ENCODE measurements at places on chromosomes 7 and 10. TPM values are rescaled to one million over a fixed set of nuclear protein-coding genes. Genes with fewer than 3 reads are reported as not detected.

Gene PIK3AP1
- 3.1 TPM for total RNA-seq

DNA sequence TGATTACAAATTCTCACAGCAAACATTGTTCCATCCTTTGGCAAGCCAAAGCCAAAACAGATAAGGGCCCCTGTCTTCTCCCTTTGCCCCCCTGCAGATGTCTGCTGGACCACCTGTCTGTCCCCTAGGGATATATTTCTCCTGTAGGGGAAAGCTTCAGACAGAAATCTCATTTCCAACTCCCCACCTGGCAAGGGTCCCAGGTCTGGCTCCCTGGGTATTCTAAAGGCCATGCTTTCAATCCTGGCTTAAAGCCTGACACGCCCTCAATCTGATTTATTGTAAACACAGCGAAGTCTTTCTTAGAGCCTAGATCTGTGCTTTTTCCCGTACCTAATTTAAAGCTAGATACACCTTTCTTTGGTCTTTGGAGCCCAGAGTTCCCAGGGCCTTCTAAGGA lies 66.1 kb downstream of the KCNMA1 start:
- no peak for DNase-seq

DNA sequence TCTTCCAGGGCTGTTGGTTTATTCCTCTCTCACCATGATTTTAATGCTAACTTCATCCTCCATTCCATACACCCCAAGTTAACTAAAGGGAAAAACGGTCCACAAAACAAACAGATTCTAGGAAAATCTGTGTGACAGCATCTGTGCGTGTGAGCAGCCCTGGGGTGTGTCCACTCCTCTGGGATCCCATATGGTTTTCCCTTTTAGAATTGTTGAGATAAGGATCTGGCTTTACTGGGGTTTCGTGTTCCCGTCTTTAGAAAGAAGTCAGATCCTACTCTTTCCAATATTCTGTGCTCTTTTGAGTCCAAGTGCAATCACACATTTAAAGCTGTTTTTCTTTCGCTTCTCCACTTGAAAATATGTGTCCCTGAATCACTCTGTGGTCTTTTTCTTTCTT lies 257.1 kb downstream of the KLF6 start:
- DNase-seq, result no peak

GRCh38 chr7:126803060-126803665 lies 449.6 kb downstream of the GRM8 start:
- no peak for DNase-seq

Gene HIPK2
- 45.0 TPM for total RNA-seq

DNA sequence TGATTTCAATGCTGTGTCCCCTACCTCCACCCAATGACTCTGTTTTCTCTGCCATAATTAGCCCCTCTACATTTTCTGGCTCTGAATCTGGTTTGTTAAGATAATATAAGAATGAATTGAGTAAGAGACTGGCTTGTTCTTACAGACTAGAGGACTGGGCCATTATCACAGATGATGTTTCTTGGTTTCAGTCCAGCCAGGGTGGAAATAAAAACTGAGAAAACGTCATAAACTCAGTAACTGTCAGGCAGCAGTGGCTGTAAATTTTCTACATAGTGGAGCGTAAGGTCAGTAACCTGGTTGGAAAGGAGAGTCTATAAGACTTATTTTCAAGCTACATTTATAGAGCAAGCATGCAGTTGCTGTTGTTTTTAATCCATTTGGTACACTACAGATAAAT lies 485.4 kb downstream of the HTR7 start:
- no peak for DNase-seq

DNA sequence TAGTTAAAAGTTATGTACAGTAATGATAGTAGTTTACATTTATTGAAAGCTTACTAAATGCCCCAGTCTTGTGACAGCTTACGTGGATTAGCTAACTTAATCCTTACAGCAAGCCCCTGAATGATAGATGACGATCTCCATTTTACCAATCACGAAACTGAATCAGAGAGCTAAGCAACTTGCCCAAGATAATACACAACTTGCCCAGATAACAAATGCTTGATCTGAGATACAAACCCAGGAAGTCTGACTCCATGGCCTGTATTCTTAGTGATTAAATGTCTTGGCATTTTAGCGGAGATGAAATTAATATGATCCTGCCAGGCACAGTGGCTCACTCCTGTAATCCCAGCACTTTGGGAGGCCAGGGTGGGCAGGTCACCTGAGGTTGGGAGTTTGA lies 46.9 kb upstream of the FMC1 start:
- no peak for DNase-seq

GRCh38 chr10:43287056-43288007 lies 20.5 kb upstream of the RASGEF1A start:
- no peak for DNase-seq

DNA sequence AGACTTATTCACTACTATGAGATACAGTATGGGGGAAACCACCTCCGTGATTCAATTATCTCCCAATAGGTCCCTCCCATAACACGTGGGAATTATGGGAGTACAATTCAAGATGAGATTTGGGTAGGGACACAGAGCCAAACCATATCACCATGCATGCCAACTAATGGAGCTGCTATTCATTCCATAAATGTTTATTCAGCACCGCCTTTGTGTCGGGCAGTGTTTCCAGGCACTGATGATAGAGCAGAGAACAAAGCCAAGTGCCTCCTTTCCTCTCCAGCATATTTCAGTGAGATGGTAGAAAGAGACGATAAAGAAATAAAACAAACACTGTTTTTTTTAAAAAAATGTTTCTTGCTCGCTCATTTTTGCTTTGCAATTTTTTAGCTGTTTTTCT lies 295.9 kb upstream of the FOXK1 start:
- no peak for DNase-seq

- no peak for DNase-seq
Observed at GRCh38 chr10:6786579-6787031, 206.5 kb upstream of the PRKCQ start.

Gene GPR141
- total RNA-seq, result not detected

DNA sequence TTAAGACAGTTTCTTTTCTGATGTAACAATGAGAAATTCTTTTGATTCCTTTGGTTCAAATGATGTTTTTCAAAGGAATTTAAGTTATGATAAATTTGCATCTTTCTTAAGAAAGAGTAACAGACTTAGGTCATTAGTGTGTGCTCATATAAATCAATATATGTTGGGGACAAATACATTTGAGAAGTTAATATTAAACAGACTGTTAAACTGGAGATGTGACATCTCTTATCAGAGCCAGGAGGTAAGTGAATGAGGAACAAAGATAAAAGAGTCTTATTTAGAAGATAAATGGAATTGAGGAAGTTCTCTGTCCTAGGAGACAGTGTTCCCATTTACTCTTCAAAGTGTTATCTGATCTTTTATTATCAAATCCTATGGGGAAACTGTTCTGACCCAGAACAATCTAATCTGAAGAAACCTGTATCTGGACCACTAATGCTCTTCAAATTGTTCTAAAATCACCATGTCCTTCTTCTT lies 104.8 kb upstream of the LAMB4 start:
- DNase-seq, result no peak

Gene CFAP46
- 13.3 TPM for total RNA-seq

Gene PRKRIP1
- 6.1 TPM for total RNA-seq

GRCh38 chr10:124219062-124219461 lies 125.7 kb upstream of the CHST15 start:
- DNase-seq, result no peak

Gene WAPL
- 36.9 TPM for total RNA-seq

DNA sequence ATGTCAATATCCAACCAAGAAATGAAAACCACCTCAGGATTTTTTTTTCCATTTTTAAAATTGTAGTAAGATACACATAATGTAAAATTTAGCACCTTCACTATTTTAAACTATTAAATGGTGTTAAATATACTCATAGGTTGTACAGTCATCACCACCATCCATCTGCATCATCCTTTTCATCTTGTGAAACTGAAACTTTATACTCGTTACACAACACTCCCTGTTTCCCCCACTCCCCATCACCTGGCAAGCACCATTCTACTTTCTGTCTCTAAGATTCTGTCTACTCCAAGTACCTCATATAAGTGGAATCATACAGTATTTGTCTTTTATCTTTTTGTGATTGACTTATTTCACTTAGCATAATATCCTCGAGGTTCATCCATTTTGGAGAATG lies 335.2 kb upstream of the NPSR1 start:
- DNase-seq, result no peak

GRCh38 chr7:131606346-131607290 lies 50.2 kb upstream of the PODXL start:
- no peak for DNase-seq

GRCh38 chr10:132360766-132361447 lies 28.9 kb downstream of the LRRC27 start:
- no peak for DNase-seq

- DNase-seq, result no peak
Observed at GRCh38 chr7:31373337-31374289, 33.1 kb upstream of the NEUROD6 start.

Gene WEE2
- not detected for total RNA-seq

GRCh38 chr10:80405626-80406025 lies 2.7 kb upstream of the PRXL2A start:
- DNase-seq, result no peak

DNA sequence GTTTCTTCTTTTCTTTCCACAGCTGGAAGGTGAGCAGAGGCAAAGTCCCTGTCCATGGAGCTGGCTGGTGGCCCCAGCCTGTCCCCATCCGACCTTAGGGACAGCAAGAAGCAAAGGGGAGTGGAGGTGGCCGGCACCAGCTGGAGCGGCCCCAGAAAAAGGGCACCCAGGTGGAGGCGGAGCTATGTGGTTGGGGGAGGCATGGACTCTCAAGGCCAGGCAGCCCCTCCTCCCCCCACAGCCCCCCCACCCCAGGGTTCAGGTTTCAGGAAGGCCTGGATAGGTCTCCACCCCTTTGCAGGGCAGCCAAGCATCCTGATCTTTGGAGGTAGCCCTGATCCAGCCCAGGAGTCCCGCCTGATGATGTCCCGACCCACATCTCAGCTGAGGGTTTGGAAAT lies at the start of gene SSC4D:
TSS of gene SSC4D (minus strand) at position 161 of the 400 bp plus-strand sequence. CDS start 5,258 bp downstream, outside the sequence.
- no peak for DNase-seq

DNA sequence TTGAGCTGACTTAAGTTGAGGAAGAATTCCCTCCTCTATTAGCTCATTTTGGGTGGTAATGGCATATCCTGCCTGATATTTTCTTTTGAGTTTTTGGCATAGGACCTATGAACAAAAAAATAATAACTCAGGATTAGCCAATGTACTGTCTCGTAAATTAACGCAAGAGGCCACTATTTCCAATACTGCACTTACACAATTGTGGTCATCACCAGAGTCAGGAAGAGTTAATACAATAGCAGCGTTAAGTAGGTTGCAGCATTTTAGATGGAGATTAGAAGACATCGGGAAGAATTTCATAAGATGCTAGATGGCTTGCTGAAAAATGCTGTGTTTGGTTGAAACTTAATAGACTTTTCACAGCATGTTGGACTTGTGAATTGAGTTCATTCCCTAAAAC lies 36.4 kb downstream of the ANTXRL start:
- DNase-seq, result no peak

Gene TEX47
- total RNA-seq, result not detected

- DNase-seq, result no peak
Observed at GRCh38 chr7:50531928-50532327, 33.3 kb downstream of the DDC start.

DNA sequence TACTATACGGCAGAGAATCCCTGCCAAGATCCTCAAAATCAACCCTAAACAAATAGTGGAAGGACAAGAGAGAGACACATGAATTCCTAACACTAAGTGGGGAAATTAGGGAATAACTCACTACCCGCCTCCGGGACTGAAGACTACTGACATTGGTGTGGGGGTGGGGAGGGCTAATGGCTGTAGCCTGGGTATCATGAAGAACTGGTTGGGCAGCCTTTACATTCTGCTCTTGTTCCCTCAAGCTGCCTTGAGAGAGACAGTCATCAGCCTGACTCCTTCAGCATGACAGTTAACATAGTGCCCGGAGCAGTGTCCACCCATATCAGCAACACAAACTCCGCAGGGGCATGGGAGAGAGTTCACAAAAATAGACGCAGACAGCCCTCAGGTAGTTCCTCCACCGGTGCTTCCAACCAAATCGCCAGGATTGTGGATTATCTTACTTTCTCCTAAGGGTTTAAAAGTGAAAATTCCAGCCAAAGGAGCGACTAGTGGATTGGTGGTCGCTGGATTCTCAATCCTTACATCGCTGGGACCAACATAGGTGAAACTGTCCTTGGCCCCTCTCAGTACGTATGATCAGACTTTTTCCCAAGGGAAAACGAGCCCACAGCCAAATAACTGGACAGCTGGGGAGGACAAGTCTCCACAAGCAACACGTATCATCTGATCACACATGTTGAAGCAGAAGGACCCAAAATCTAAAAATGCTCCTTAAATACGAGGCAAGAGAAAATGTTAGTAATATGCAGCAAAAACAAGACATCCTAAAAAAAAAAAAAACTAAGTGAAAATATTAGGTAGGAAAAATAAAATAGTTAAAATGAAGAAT lies 22.6 kb downstream of the TMEM254 start:
- DNase-seq, result no peak

- no peak for DNase-seq
Observed at GRCh38 chr7:141402277-141402996, 148.8 kb upstream of the AGK start.

Gene FRMD4A
- total RNA-seq, result 4.4 TPM

GRCh38 chr7:64630496-64630895 lies 35.4 kb upstream of the ZNF107 start:
- DNase-seq, result no peak

Gene AOAH
- 1.7 TPM for total RNA-seq

- DNase-seq, result no peak
Observed at GRCh38 chr7:128059143-128059988, 28.1 kb upstream of the LRRC4 start.

GRCh38 chr10:103535595-103535994 lies 42.1 kb downstream of the NEURL1 start:
- DNase-seq, result no peak

- no peak for DNase-seq
Observed at GRCh38 chr7:135466442-135467206, 43.3 kb downstream of the CNOT4 start.

DNA sequence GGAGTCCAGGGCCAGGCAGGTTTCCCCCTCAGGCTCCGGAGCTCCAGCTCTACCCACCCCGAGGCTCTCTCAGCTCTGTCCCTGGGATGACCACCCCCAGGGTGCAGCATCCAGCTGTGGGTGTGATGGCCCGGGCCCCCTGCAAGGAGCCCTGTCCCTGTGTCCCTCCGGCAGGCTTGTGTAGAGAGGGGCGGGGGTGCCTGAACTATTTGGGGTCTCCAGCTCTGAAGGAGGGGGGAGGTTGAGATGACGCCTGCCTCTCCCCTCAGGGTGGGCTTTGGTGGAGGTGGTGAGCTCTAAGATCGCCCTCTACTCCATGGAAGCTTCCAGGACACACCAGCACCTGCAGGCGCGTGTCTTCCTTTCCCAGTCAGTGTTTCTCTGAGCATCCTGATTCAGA lies 39.4 kb downstream of the ADRA2A start:
- no peak for DNase-seq

- no peak for DNase-seq
Observed at GRCh38 chr10:13758312-13758711, 171.5 kb downstream of the PRPF18 start.

DNA sequence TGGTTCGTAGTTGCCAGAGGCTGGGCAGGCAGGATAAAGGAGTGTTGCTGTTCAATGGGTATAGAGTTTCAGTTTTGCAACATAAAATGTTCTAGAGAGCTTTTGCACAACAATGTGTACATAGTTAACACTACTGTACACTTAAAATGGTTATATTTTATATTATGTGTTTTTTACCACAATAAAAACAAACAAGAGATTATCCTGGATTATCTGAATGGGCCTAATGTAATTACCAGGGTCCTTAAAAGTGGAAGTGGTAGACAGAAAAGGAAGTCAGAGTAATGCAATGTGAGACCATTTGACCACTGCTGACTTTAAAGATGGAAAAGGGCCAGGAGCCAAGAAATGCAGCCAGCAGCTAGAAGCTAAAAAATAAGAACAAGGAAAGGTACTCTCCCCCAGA lies 159.7 kb downstream of the SGMS1 start:
- DNase-seq, result peak; percentile 41

Gene ERVW-1
- total RNA-seq, result not detected

Data from gastrocnemius medialis (tissue), 4 donors.